ENCODE measurements at places on chromosomes 2 and 18.

- H3K27me3 ChIP-seq: no peaks in the 10 kb centered on the region
- DNase-seq: peak; percentile 87
These were observed 536 bp downstream of the VPS54 start for GRCh38 chr2:64018701-64019082.

- no peaks in the 10 kb centered on the region for H3K27me3 ChIP-seq
- H3K4me3 ChIP-seq: no peak overlapping the region
- no peak overlapping the region for H3K27ac ChIP-seq
- H3K36me3 ChIP-seq: no peaks in the 10 kb centered on the region
- no peak for DNase-seq
- no peaks in the 10 kb centered on the region for H3K4me1 ChIP-seq
These were observed 367.4 kb downstream of the NCKAP5 start for GRCh38 chr2:133200684-133201421.

DNA sequence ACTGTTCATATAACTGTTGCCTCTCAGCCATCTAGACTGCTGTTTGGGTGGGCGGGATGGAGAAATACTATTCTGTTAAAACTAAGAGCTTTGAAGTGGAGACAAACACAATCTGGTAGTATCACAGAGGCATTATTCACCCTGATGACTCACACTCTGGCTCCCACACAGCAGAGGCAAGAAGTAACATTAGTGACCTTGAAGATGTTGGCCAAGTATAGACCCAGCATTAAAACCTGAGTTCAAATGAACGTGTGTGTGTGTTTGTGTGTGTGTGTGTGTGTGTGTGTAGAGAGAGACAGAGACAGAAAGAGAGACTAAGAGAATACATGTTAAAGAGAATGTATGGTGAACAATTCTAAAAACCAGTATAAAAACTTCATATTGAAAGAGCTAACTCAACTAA, 22.5 kb upstream of the ACVR1 start:
- no peaks in the 10 kb centered on the region for H3K36me3 ChIP-seq
- H3K27me3 ChIP-seq: no peaks in the 10 kb centered on the region
- H3K27ac ChIP-seq: no peak overlapping the region
- no peak for DNase-seq
- H3K4me1 ChIP-seq: 0 out of 2 replicates have a peak, but pooled peaks cover 4% of the 10 kb centered on the region

- no peak overlapping the region for H3K4me3 ChIP-seq
- H3K27ac ChIP-seq: no peak overlapping the region
- H3K36me3 ChIP-seq: peaks cover 80% of the 10 kb centered on the region
- no peaks in the 10 kb centered on the region for H3K4me1 ChIP-seq
These were observed 61.4 kb upstream of the DNER start for GRCh38 chr2:229775614-229776313.

DNA sequence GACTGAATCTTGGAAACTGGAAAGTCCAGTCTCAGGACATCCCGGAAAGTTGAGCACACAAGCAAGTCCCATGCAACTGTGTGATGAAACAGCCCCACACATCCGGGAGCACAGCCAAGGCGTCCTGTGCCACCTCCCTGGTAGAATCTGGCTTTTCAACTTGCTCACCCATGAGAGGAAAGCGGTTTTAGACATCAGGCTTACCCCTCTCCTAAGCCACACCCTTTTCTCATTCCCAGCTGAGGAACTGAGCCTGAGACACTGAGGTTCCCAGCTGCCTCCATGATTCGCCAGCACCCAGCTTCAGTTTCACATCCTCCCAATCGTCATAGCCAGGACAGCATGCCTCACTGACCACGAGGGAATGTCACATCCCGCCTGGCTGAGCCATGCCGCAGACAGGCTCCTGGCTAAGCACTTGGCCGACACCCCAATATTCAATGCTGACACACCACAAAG, 60.3 kb downstream of the STEAP3 start:
- no peak overlapping the region for H3K27ac ChIP-seq
- H3K4me1 ChIP-seq: no peaks in the 10 kb centered on the region
- no peaks in the 10 kb centered on the region for H3K36me3 ChIP-seq
- peaks cover 5% of the 10 kb centered on the region for H3K27me3 ChIP-seq

DNA sequence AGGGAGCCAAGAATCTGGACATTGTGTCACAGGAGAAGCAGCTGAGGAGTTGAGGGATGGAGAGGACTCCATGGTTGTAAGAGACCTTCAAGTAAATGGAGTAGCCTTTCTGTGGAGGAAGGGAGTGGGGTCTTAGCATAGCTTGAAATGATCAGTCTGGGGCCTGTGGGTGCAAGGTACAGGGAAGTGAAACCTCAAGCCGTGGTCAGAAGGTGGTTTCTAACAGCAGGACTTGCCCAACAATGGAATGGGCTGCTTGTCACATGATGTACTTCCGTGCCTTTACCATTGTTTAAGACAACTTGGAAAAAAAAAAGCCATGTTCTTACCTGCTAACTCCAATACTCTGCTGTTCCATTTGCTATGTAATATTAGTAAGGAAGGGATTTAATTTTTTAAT, 140.7 kb downstream of the LDLRAD4 start:
- no peak for DNase-seq
- H3K4me1 ChIP-seq: no peaks in the 10 kb centered on the region
- no peak overlapping the region for H3K27ac ChIP-seq
- no peaks in the 10 kb centered on the region for H3K36me3 ChIP-seq
- no peaks in the 10 kb centered on the region for H3K27me3 ChIP-seq

DNA sequence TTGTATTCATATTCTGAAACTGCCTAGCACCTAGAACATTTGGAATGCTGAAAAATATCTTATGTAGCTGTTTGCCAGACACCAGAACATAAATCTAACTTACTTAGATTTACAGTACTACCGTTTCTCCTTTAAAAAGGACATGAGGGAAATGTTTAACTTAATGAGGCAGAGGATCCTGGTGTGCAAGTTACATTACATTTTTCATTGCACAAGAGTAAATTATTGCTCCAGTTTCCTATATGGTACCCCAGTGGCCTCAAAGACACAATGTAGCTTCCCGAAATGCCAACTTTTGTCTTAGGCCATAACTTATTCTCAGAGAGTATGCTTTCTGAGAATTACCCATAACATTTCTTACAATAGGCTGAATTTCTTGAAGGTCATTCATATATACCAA, 105.5 kb upstream of the DTNA start:
- H3K36me3 ChIP-seq: no peaks in the 10 kb centered on the region
- no peak overlapping the region for H3K4me3 ChIP-seq
- DNase-seq: no peak
- H3K4me1 ChIP-seq: no peaks in the 10 kb centered on the region
- no peaks in the 10 kb centered on the region for H3K27me3 ChIP-seq

DNA sequence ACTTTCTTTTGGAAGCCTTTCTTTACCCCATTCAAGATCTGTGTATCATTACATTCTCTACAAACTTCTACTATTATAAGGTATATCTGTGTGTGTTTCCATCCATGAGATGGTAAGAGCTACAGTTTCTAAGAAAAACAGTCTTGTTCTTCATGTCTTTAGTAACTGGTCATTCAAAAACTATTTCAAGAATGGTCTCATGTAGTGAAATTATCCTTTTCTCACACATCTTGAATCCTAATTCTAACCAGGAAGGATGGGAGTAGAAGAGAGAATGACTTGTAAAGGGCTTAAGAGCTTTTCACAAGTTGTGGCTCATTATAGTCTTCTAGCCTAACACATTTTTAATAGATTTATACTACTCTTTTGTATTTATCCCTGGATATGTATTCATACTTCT, 47.3 kb downstream of the ROCK1 start:
- no peak for DNase-seq
- no peaks in the 10 kb centered on the region for H3K4me1 ChIP-seq
- no peak overlapping the region for H3K4me3 ChIP-seq
- no peaks in the 10 kb centered on the region for H3K27me3 ChIP-seq
- no peak overlapping the region for H3K27ac ChIP-seq
- H3K36me3 ChIP-seq: no peaks in the 10 kb centered on the region

DNA sequence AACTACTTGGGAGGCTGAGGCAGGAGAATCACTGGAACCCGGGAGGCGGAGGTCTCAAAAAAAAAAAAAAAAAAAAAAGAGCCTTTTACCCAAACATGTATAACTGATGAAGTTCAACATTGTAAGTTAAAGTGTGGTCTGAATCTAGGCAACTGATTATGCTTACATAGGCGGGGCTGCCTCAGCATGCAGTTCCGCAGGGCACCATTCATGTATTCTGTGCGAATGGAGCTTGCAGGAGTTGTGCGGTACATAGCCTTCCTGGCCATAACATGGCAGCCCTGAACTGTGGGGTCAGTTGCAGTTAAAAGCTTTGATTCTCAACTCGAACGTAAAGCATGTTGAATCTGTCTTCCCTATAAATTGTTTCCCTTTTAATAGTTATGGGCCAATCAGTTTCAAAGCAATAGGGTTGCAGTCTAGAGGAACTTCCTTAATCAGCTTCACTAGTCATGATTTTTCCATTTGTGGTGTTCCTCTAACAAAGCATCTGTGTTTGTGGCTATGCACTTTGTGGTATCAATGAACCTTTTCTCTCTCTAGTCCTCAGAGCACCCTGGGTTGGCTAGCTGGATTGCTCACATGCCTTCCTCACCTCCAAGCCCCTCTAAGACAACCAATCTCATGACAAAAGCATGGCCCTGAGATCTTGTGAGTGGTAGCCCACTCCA, 30.6 kb upstream of the CEP68 start:
- H3K4me1 ChIP-seq: peaks cover 13% of the 10 kb centered on the region
- no peaks in the 10 kb centered on the region for H3K36me3 ChIP-seq
- no peak for DNase-seq
- no peak overlapping the region for H3K4me3 ChIP-seq

- H3K27me3 ChIP-seq: peaks cover 12% of the 10 kb centered on the region
- no peak overlapping the region for H3K4me3 ChIP-seq
- H3K36me3 ChIP-seq: no peaks in the 10 kb centered on the region
- no peaks in the 10 kb centered on the region for H3K4me1 ChIP-seq
- DNase-seq: no peak
- H3K27ac ChIP-seq: no peak overlapping the region
These were observed 388.3 kb downstream of the LRRTM1 start for GRCh38 chr2:79916285-79916684.

GRCh38 chr2:239600001-239600593, 199.3 kb upstream of the HDAC4 start:
- no peak overlapping the region for H3K27ac ChIP-seq
- H3K36me3 ChIP-seq: no peaks in the 10 kb centered on the region
- DNase-seq: no peak
- peaks cover 12% of the 10 kb centered on the region for H3K27me3 ChIP-seq
- H3K4me1 ChIP-seq: no peaks in the 10 kb centered on the region

DNA sequence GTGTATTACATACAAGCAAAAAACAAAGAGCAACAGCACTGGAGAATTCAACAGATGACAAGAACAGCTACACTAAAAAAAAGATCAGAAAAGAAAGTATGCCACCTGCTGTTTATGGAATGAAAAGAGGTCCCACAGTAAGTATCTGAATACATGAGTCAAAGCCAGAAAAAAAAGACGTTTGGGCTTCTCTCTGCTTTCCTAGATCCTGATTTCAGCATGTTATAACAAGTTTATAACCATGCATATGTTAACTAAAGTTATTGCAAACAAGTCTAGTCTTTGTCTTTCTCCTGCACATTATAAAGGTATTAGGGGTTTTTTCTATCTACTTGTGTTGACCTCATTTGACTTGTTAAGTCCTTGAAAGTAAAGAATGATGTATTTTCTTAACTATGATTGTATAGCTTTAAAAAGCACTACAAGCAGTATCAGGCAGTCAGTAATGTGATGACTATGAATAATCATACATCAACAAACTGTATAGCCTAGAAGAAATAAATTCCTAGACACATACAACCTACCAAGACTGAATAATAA, 108.5 kb upstream of the COL5A2 start:
- no peak overlapping the region for H3K4me3 ChIP-seq
- peaks cover 23% of the 10 kb centered on the region for H3K4me1 ChIP-seq
- H3K27ac ChIP-seq: peak overlapping the region; percentile 43
- H3K36me3 ChIP-seq: no peaks in the 10 kb centered on the region

- H3K4me3 ChIP-seq: no peak overlapping the region
- no peaks in the 10 kb centered on the region for H3K4me1 ChIP-seq
- H3K27me3 ChIP-seq: 0 out of 2 replicates have a peak, but pooled peaks cover 5% of the 10 kb centered on the region
- no peak overlapping the region for H3K27ac ChIP-seq
- DNase-seq: no peak
These were observed 8.7 kb upstream of the PSD4 start for GRCh38 chr2:113164930-113165585.

GRCh38 chr18:25228410-25228809, 123.6 kb downstream of the ZNF521 start:
- DNase-seq: no peak
- H3K27ac ChIP-seq: no peak overlapping the region
- H3K36me3 ChIP-seq: peaks cover 9% of the 10 kb centered on the region
- H3K4me3 ChIP-seq: no peak overlapping the region
- H3K4me1 ChIP-seq: peaks cover 7% of the 10 kb centered on the region
- H3K27me3 ChIP-seq: no peaks in the 10 kb centered on the region

DNA sequence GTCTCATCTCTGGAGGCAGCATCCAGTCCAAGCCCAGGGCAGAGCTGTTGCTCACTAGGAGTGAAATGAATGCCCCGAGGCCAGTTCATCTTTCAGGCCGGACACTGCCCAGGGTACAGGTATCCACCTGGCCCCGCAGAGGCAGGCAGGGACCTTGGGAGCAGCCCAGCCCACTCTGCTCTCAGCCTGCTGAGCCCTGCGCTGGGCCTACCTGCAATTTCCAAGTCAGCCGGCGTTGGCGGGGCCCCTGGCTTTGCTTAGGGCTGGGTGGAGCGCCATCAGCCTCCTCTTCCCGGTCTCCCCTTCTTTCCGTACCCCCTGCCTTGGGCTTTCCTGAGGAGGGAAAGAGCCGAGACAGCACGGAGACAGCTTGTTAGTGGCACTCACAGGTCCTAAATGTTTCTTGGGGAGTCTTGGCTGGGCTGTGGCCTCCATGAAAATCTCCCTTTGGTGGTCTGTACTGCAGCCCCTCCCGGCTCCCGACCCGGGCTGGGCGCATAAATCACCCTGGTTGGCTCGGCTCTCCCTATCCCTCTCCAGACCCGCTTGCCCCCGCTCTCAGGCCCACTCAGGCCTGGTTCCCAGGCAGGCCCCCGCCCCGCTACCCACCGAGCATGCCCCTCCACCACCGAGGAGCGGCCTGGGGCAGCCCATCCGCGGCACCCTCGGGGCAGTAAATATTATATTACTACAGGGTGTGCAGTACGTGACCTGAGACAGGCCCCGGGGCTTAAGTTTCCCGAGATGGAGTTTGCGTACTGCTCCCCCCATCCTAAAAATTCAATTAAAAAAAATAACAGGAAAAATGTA, 106.7 kb downstream of the DYSF start:
- H3K27me3 ChIP-seq: no peaks in the 10 kb centered on the region
- no peak for DNase-seq
- H3K4me1 ChIP-seq: peaks cover 9% of the 10 kb centered on the region
- no peak overlapping the region for H3K4me3 ChIP-seq
- H3K36me3 ChIP-seq: 0 out of 2 replicates have a peak, but pooled peaks cover 13% of the 10 kb centered on the region

- H3K36me3 ChIP-seq: no peaks in the 10 kb centered on the region
- no peak overlapping the region for H3K4me3 ChIP-seq
- no peaks in the 10 kb centered on the region for H3K27me3 ChIP-seq
These were observed 203.0 kb upstream of the KCNJ3 start for GRCh38 chr2:154495455-154495868.

All from SJCRH30 (cell line).